Panc1 (cell line): ENCODE measurements at places on chromosomes 1 and 21.
A peak's percentile ranks its signal among the peaks of the same experiment; 100 is the strongest.

- DNase-seq = no peak
Observed at GRCh38 chr1:81654147-81654546, 146.6 kb upstream of the ADGRL2 start.

DNA sequence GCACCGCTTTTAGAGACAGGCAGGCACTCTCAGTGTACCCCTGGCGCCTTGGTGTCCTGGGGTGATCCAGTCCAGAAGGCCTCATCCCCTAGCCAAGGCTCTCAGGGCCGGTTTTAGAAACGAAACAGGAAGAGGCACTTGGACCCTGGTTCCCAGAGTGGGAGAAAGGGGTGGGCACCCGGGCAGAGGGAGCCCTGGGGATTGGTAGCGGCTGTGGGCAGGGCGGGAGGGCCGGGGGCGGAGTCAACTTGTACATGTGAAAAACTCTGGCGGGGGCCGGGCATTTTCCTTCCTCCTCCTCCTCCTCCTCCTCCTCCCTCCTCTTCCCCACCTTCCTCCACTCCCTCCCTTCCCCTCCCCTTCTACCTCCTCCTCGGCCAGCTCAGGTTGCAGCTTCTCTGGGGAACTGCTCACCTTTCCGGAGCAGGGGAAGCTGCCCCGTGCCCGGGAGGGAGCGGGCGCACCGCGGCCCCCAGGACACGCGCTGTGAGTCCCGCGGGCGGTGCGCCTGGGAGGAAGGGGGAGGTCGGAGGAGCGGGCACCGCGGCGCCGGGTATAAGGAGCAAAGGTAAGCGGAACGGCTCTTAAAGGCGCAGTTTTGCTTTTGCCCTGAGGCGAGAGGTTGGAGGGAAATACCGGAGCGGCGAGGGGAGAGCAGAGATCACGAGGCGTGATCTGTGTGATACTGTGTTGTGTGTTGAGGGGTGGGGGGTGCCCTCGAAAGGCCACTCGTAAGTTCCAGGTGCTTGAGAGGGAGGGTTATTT is at the start of gene CDK18:
Gene CDK18 (plus strand): TSS at position 359 of the 765 bp plus-strand sequence. CDS start 18,499 bp downstream, outside the sequence.
- DNase-seq = no peak

DNA sequence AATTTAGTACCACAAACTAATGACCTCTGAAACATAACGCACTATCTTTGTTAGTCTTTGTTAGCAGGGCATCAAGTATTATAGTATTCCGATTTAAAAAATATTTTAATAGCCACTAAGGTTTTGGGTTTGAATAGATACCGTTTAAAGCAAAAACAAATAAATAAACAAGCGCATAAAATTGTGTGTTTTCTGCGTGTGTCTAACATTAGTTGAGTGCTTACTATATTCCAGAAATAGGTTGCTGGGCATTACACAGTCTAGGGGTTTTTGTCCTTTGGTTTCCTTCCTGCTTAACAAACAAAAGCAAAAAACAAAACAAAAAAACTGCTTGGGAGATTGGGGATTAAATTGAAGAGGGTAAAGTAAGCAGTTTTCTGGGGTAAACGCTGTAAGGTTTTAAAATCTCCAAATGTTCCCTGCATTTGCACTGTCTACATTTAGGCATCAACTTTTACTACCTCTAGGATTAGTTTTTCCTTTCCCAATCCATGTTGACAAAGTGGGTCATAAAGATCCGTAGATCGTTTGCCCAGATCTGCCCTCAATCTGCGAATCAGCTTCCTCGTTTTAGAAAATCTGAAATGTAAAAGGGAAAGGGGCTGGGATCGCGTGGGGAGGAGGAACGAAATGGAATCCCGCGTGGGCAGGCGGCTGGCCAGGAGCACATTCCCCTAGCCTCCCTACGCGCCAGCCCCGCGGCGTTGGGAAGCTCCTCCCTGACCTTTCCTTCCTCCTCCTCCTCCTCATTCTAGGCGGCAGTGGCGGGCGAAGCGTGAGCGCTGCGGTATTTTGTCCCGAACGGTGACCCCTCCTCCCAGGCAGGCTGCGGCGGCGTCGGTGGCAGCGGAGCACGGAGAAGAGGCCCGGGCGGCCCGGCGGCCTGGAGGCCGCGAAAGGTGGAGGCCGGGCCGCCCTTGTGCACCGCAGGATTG is at the start of gene KCTD3:
Gene KCTD3 (plus strand): TSS at position 749 of the 935 bp plus-strand sequence. CDS start 382 bp downstream, outside the sequence.
- DNase-seq = peak; percentile 41

DNA sequence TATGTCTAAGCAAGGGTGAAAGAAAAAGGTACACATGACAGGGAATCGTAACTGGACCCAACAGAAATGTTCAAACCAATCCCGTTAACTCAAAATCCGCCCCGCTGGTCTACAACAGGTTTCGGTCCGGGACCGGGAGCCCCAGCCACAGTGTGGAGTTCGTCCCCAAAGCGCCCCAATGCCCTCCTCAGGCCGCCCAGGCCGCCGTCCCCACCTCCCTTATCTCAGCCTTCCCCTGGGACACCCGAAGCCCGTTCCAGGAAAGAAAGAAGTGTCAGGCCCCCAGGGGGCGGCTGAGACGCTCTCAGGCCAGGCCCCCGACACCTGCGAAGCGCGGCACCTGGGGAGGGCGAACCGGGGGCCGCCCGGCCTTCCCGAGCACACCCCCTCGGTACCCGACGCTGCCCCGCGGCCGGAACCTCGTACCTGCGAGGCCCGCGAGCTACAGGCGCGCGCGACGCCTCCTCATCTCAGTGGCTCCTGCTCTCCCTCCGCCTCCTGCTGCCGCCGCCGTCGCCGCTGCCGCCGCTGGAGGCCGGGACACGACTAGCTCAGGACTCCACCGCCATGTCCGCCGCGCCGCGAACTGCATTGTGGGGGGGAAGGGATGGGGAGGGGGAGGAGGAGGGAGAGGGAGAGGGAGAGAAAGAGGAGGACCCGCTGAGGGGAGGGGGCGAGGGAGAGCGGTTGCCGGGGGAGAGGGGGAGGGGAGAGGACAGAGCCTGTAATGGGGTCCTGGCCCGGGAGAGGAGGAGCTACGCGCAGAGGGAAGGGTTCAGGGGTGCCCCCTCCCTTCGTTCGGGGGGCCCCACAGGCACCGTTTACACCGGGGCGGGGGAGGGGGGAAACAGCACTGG is at the start of gene TUT4:
Gene TUT4 (minus strand): TSS at position 588 of the 857 bp plus-strand sequence. CDS start 26,812 bp downstream, outside the sequence.
- DNase-seq = no peak

DNA sequence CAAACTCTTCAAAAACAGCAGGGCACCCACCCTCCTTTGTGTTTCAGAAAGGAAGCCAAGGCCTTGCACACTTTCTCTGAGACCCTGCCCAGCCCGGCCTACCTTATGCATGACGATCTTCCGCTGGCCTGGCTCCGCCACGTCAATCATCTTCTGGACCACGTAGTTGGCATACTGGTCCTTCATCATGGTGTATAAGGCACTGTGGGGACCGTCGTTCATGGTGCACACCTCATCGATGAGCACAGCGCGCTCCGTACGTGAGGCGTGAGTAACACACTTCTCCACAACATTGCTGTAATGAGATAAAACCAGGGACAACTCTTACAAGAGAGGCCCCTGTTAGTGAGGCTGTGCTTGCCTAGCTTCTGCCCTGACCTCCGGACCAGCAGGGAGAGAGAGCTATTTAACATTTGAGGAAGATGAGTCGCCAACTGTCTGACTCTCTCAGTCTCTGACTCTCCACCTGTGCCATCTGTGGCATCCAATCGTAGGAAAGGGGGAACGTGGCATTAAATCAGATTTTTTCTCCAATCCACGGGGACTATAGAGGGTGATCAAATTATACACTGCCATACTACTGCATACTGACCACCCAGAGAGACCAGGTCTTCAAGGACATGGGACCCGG is 28.1 kb upstream of the SDC3 start:
- no peak for DNase-seq

DNA sequence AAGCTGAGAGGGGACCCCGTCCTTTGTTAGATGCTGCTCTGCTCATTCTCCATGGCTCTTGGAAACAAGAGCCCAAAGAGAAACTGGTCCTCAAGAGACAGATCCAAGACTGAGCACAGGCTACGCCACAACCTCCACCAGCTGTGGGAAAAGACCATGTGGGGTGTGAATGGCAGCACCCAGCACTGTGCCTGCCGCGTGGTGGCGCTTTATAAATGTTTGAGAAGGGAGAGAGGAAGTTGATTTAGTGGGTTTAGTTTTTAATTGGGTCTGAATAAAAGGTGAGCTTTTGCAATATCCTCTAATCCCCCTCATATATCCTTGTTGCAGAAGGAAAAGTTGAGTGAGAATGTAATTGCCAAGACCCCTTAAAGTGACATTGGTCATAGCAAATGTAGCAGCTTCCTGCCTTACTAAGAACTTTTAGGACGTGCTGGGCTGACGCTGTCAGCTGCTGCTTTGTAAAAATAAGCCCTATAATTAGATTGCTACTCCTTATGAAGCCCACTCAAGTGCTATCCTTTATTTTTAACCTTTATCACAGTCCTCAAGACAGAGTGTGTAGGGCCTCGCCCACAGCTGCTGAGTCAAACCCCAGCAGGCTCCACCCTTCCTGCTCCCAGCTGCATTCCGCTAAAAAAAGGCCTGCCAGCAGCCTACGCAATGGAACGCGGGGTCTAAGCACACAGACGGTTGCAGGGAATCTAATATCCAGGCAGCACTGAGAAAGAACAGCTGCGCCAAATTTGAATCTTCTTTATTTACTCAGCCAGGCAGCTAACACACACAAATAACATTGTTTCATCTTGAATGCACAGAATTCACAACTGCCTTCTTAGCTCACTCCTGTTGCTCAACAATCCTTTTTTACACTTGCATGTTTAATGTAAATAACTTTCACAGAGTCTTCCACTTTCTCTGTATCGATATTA is 47.4 kb upstream of the PRDX6 start:
- no peak for DNase-seq
